ENCODE measurements at places on chromosomes 7 and 10. TPM values are rescaled to one million over a fixed set of nuclear protein-coding genes. Genes with fewer than 3 reads are reported as not detected.

Gene EFCAB10
- 0.50 TPM for total RNA-seq

Gene SPDYE5
- total RNA-seq: not detected

Gene KIAA1217
- total RNA-seq: 22.2 TPM

Gene GHRHR
- total RNA-seq: 1.9 TPM

Gene SPOCK2
- total RNA-seq: 1.6 TPM

Gene ZNF22
- 24.4 TPM for total RNA-seq

Gene BHLHA15
- total RNA-seq: 0.93 TPM

Gene EBF3
- 2.8 TPM for total RNA-seq

Gene DPYSL4
- total RNA-seq: 13.5 TPM

Gene EPO
- 0.29 TPM for total RNA-seq

Gene TMEM229A
- total RNA-seq: 2.1 TPM

Gene CRPPA
- 2.9 TPM for total RNA-seq

Gene MEOX2
- total RNA-seq: not detected

Gene ADARB2
- total RNA-seq: 1.8 TPM

Gene GNAT3
- not detected for total RNA-seq

Gene IFIT1B
- total RNA-seq: not detected

Gene GIMAP7
- not detected for total RNA-seq

Gene ASAH2B
- 7.0 TPM for total RNA-seq

Gene ITGA8
- 0.25 TPM for total RNA-seq

Gene KCNMA1
- total RNA-seq: 1.2 TPM

Gene SPAM1
- 0.67 TPM for total RNA-seq

Gene TMEM213
- total RNA-seq: not detected

Gene ZNF735
- not detected for total RNA-seq

Gene SORCS1
- total RNA-seq: 57.4 TPM

Gene PGAM2
- total RNA-seq: 1.2 TPM

Data from endodermal cell (in vitro differentiated cells).